Amniotic stem cell (primary cell): ENCODE measurements at places on chromosomes 5 and 9.

- DNase-seq = no peak
Measured at GRCh38 chr5:111502956-111503355, 9.4 kb downstream of the STARD4 start.

DNA sequence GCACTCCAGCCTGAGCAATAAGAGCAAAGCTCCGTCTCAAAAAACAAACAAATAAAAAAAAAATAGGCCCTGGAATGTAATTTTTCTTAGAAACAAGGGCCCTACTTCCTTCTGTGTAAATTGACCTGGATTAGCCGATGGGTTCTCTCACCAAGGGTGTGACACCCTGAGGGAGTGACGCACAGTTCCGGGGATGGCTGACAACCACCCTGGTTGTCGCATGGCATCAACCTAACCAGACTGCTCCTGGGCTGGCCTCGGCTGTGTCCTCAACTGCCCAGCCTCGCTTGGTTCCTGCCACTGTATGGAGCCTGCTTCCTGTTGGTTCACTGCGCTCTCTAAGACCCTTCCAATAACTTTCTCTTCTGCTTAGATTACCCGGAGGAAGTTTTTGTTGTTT lies 51.2 kb upstream of the SPATA31D4 start:
- DNase-seq = no peak

GRCh38 chr9:92180669-92181181 lies 65.5 kb upstream of the SPTLC1 start:
- peak; percentile 48 for DNase-seq

DNA sequence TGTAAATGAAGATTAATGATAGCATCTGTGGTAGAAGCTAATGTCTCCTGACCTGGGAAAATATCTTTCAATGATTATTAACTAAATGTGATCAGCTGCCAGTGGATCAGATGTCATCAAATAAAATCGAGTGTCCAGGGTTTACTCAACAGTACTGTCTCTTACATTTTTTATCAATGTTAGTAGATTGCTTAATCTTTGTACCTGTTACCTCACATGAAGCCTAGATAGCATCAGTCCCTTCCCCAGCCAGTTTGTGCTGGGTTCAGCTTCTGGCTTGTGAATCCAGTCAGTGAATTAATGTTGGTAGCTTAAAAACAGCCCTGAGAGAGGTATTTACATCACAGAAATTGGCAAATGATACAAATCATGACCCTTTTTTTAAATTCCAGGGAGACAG lies 134.4 kb downstream of the GHR start:
- no peak for DNase-seq

GRCh38 chr9:107127608-107128007 lies 155.5 kb upstream of the RAD23B start:
- no peak for DNase-seq

- DNase-seq = no peak
Measured at GRCh38 chr5:24816206-24816605, 171.4 kb upstream of the CDH10 start.

GRCh38 chr9:100714372-100715099 lies 136.7 kb downstream of the CAVIN4 start:
- no peak for DNase-seq

GRCh38 chr5:149024477-149024876 lies 38.4 kb downstream of the SH3TC2 start:
- no peak for DNase-seq

- no peak for DNase-seq
Measured at GRCh38 chr5:126967808-126968466, 62.4 kb downstream of the MARCHF3 start.

DNA sequence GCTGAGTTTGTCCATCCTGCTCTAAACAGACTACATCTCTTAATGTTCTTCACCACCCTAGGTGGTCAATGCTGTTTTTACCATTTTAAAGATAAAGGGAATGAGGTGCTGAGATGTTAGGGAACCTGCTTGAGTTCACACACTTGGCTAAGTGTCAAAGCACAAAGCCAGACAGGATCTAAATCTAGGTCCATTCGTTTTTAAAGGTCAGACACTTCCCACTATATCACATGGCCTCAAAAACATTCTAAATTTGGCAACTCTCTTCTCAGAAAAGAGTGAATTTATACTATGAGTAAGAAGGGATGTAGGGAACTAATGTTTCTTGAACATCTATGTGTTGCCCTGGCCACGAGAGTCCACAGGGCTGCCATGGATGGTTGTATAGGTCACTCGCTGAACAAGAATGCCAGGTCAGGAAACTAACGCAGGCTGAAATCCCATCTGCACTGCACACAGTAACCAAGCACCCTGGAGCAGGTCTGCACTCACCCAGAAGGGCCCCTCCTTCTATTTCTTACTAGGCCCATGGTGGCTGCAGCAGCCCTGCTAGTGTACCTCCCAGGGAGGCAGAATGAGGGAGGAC lies 213.0 kb downstream of the SPOCK1 start:
- DNase-seq = no peak

DNA sequence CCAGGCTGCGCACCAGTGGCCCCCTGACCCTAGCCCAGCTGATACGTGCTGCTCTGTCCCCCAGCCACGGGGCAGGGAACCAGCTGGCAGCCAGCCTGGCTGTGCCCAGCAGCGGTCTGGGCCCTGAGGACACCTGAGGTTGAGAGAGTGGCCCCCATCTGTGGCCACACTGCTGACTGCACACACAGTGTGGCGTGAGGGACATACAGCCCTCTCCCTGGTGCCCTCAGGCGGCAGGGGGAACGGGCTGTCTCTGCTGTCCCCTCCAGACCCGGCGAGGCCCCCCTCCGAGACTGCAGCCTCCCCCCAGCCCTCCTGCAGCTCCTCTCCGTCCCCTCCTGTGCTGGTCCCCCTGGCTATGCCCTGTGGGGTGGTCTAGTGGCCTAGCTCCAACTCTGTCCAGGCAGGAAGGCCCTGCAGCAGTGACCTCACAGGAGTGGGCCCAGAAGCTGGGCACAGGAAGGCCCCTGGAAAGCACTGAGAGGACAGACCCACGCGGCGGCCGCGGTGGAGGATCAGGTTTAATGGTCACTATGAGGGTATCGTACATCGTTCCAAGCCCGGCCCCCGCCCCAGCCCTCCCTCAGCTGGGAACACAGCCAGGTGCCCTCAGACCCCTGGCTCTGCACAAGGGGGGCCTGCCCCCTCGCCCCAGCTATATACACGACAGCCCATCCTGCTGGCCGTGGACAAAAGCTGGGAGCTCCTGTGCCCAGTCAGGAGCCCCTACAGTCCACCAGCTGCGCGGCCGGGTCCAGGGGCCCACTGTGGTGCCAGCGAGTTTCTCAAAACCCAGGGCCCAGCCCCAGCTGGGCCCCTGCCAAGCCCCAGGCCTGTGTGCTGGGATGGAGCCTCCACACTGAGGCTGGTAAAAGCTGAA lies 6.8 kb upstream of the ENTPD8 start:
- DNase-seq = no peak

DNA sequence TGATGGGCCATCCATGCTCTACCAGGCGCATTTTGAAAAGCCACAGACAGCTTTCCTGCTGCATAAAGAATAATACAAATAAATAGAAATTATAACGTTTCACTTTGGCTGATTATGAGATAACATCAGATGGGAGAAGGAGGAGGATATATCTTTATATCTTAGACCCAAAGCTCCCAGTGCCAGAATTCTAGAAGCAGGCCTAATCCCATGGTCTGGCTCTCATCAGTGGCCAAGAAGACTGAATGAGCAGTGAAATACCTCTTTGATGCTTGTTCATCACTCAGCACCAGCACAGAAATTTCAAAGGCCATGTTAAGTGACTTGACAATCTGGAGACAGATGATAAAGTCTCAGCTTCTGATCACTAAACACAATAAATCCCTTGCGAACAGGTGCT lies 107.6 kb downstream of the PPP2R2B start:
- no peak for DNase-seq

- no peak for DNase-seq
Measured at GRCh38 chr9:136259517-136259813, 13.9 kb upstream of the QSOX2 start.

DNA sequence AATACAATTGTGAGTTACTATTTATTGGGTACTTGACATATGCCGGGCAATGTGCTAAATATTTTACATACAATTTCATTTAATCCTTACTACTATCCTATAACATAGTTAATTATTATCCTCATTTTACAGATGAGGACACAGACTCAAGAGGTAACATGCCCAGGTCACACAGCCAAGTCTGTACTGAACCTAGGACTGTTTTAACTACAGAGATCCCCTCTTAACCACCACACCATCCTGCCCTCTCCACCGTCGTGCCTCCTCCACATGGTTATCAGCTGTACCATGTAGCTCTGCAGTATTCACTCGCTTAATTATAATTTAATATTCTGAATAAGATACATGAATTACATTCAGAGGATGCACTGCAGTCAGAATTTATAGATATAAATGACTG lies 5.3 kb downstream of the RAB14 start:
- no peak for DNase-seq

GRCh38 chr5:136079195-136079985 lies 50.6 kb downstream of the TGFBI start:
- no peak for DNase-seq

DNA sequence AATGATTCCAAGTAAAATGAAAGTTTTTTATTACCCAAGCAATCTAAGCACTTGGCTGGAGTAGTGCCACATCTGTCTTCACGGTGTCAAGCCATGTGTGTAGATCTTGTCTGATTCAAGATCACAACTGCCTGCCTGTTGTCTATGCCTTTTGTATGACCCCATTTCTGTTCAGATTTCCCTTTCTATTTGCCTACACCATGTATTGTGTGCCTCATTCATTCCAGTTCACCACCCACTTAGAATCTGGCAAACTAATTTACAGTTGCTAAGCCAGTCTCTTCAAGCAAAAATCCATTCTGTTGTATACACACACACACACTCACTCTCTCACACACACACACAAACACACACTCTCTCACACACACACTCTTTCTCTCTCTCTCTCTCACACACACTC lies 33.7 kb downstream of the GLDC start:
- no peak for DNase-seq

DNA sequence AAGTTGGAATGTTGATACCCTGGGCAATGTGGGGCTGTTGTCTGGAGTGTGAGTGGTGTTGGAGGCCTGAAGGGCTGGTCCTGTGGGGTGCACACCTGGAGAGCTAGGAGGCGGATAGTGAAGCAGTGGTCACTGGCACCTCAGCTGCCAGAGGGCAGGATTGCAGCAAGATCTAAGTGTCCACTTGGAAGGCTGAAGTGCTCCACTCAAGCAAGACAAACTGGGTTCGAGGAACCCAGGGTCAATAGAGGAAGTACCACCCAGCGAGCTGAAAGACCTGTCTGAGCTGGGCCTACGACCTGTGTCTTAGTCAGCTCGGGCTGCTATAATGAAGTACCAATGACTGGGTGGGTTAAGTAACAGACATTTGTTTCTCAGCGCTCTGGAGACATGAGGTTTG lies 39.7 kb upstream of the TJP2 start:
- DNase-seq = no peak

DNA sequence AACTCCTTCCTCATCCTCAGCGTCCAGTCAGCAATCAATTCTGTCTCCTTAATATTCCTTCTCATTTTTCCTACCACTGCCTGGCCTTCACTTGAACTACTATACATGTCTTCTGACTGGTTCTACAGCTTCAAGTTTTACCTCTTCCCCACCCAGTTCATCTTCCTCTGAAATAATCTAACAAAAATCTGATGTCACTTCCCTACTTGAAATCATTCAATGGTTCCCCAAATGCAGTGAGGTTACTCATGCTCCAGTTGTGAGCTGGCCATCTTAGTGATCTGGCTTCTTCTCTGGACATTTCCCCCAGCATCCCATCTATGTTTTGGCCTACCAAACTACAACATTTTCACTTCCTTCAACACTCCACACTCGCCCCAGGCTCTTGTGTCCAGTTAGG lies 14.9 kb upstream of the TMEM267 start:
- no peak for DNase-seq

DNA sequence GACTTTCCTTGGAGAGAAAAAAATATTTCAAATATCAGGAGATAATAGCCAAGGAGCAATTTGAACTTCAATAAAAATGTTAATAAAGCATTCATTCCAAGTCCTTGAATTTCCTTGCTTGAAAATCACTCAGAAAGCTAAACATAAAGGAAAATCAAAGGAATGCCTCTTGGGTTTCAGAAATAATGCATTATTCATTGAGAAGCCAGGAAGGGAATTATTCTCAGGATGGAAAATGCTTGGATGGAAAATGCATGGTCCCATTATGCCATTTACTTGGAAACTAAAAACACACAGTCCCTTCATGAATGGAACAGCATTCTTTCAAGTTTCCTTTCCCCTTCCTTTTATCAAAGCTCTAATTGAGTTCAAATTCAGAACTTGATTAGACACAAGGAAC lies 160.9 kb downstream of the LPAR1 start:
- DNase-seq = no peak

DNA sequence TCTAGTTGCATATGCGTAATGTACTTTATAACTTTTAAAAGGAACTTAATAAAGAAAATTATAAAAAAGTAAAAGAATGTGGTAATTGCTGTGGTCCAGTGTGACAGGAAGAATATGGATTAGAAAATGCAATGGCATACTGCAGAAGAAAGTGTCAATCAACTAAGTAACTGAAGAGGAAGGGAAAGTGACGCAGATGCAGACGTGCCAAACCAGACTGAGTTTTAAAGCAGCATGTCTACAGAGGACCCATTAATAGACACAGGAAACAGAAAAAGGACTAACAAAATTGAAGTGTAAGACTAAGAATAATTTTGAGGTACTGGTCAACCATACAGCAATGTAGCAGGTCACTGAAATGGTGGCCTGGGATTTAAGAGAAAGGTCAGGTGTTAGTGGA lies 73.3 kb downstream of the DPYSL3 start:
- DNase-seq = no peak

DNA sequence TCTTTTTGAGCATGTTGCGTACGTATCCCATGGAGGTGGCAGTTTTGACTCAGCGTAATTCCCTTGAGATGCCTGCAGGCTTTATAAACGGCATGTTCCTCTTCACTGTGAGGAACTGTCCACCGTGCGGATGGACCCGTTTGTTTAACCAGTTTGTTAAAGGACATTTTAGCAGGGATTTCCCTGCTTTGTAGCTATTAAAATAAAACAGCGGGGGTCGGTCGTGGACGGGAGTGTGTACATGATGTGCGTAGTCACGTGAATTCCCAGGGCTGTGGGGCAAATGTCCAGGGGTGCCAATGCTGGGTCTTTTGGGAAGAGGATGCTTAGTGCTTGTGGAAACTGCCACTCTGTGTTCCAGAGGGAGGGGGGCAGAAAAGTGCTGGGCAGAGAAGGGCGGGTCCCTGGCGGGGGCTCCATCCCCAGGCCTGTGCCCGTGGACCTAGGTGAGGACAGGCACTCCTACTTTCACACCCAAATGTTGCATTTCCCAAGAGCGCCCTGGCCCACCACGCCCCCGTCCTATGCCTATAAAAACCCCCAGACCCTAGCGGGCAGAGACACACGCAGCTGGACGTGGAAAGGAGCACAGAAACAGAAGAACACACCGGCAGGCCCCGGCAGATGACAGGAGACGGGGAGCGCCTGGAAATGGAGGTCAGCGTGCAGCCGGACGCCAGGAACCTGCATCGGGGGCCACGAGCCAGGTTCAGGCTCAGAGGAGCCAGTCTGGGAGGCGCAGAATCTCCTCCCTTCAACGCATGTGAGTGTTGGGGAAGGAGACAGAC lies 4.0 kb upstream of the TERT start:
- no peak for DNase-seq

- DNase-seq = peak; percentile 41
Measured at GRCh38 chr5:20113031-20113715, 125.2 kb upstream of the CDH18 start.

GRCh38 chr5:109743041-109743531 lies 53.4 kb downstream of the MAN2A1 start:
- no peak for DNase-seq
